ENCODE measurements at places on chromosomes 13 and 19.

GRCh38 chr19:1042689-1043511 lies 3.0 kb downstream of the ABCA7 start:
- DNase-seq: no peak

DNA sequence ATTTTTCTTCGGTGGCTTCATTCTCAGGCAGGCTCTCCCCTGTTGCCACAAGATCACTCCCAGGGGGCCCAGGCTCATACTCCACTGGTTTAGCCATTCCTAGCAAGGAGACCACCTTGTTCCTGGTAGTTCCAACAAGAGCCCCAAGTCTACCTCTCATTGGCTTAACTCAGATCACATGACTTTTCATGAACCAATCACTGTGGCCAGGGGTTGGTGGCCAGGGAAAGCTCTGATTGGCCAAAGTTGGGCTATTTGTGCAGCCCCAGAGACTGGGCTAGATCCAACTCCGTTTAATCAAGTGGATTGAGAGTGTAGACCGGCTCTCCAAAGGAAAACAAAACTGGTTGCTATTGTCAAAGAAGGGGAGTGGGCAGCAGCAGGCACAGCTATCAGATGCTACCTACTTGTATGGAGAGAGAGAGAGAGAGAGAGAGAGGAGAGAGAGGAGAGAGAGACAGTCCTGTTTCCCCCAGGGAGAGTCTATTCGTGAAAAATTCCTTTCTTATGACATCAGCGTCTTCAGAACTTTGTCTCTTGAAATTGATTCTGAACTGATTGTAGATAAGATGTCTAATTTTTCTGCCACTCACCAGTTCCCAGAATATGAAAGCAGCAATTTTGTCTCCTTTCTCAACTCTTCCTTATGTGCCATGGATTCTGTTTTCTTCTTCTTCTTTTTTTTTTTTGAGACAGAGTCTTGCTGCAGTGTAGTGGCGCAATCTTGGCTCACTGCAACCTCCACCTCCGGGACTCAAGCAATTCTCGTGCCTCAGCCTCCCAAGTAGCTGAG lies 5.9 kb downstream of the CEACAM19 start:
- no peak for DNase-seq

GRCh38 chr19:655691-656090 lies 7.3 kb downstream of the RNF126 start:
- DNase-seq: no peak

DNA sequence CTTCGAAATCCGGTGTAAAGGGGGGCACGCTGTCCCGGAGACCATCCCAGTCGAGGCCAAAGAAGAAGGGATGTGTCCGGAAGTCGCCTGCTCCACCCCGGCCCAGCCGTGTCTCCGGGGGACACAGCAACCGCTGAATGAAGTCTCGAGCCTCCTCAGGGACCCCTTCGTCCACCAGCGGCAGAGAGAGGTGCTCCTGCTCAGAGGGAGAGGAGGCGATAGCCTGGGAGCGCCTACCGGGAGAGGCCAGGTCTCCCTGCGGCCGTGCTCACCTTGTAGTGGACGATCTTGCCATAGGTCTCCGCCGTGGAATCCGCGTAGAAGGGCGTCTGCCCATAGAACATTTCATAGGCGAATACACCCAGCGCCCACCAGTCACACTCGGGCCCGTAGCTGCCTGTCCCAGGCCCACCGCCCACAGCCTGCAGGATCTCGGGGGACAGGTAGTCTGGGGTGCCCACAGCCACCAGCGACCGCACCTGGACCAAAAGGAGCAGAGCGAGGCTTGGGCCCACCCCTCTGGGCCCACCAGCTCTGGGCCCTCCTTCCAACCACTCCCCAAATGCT lies 4.8 kb downstream of the DMPK start:
- DNase-seq: no peak

- DNase-seq: no peak
Measured at GRCh38 chr19:5016268-5016667, 47.4 kb downstream of the KDM4B start.

DNA sequence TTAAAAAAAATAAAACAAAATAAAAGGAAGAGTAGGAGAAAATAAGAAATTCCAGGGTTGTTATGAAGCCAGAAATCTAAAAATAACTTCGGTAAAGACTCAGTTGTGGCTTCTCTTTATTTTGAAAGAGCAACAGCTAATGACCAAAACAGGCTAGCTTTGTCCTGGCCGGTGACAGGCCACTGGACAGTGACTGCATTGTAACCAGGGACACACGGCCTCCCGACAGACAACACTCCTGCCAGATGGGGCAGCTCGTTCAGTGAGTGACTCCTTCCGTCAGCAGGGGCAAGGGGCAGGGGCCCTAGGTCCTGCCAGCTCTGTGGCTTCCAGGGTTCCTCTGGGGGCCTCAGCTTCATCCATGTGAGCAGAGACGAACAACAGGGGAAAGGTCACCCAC lies 173.4 kb downstream of the KATNAL1 start:
- no peak for DNase-seq
